Mammary epithelial cell (primary cell): ENCODE measurements at places on chromosomes 7 and 10. TPM values are rescaled to one million over a fixed set of nuclear protein-coding genes. Genes with fewer than 3 reads are reported as not detected.

Gene TUBB8
- not detected for total RNA-seq

Gene BAMBI
- total RNA-seq, result 7.0 TPM

GRCh38 chr7:96055717-96056116, 266.2 kb downstream of the SLC25A13 start:
- no peak for DNase-seq

DNA sequence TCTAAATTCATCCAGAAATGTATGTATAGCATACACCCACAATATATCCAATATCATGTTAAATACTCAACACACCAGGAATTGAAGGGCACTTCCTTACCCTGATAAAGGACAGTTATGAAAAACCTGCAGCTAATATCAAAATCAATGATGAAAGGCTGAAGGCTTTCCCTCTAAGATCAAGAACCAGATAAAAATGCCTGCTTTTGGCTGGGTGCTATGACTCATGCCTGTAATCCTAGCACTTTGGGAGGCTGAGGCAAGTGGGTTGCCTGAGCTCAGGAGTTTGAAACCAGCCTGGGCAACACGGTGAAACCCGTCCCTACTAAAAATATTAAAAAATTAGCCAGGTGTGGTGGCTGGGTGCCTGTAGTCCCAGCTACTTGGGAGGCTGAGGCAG, 21.6 kb upstream of the UPP1 start:
- DNase-seq, result peak; percentile 41

Gene LLCFC1
- not detected in 2 replicates for total RNA-seq

DNA sequence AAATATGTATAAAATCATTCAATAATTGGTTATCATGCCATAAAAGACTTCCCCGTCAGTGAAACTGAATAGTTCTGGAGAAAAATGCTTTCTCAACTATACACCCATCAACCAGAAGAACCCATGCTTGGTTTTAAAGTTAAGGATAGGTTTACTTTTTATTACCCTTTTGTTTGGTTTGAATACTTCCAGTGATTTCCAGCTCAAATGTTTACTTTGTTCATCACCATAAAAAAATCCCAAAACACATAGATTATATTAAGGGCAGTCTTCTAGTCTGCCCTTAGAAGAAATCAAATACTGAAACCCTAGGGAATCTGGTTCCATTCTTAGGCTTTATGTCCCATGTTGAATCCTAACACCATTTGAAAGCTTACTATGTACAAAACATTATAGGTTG, 49.2 kb downstream of the PTTG1IP2 start:
- no peak for DNase-seq

DNA sequence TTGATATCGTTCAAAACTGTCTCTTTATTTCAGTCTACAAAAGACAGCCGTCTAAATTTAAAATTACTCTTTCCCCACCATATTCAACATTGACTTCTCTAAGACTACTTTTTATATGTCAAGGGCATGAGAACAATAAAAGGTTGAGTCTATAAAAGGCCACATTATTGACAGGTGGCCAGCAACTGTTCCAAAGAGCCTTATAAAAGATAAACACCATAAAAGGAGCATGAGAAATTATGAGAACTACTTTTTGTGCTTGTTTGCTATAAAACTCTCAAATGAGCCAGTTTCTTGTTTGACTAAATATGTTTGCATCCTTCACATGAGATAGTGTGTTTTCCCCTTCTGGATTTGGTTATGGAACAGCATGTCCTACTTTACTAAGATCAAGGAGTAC, 189.2 kb downstream of the THSD7A start:
- no peak for DNase-seq

Gene WDR86
- total RNA-seq, result not detected in 2 replicates

- no peak for DNase-seq
These were observed 13.0 kb upstream of the SMIM30 start for GRCh38 chr7:113131367-113131766.

DNA sequence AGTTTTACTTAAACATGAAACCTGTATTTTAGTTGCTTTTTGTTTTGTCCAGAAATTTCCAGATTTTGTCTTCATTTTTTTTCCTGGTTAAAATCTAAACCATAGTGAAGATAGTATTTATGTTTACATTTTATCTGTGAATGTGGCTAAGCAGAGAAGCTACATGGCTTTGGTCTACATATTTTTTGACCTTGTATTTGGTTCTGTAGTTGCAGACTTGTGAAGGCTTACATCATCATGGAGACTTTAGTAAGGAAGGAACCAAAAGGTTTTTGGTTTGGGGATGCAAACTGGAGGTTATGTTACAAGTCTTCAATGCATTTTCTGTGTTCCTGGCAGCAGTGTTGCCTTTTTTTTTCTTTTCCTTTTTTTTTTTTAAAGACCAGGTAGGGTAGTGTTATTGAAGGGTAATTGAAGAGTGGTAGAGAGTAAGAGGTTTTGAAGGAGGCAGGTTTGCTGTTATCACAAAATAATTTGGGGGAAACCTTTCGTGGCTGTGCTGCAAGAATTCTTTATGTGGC, 30.9 kb upstream of the VDAC2 start:
- no peak for DNase-seq

DNA sequence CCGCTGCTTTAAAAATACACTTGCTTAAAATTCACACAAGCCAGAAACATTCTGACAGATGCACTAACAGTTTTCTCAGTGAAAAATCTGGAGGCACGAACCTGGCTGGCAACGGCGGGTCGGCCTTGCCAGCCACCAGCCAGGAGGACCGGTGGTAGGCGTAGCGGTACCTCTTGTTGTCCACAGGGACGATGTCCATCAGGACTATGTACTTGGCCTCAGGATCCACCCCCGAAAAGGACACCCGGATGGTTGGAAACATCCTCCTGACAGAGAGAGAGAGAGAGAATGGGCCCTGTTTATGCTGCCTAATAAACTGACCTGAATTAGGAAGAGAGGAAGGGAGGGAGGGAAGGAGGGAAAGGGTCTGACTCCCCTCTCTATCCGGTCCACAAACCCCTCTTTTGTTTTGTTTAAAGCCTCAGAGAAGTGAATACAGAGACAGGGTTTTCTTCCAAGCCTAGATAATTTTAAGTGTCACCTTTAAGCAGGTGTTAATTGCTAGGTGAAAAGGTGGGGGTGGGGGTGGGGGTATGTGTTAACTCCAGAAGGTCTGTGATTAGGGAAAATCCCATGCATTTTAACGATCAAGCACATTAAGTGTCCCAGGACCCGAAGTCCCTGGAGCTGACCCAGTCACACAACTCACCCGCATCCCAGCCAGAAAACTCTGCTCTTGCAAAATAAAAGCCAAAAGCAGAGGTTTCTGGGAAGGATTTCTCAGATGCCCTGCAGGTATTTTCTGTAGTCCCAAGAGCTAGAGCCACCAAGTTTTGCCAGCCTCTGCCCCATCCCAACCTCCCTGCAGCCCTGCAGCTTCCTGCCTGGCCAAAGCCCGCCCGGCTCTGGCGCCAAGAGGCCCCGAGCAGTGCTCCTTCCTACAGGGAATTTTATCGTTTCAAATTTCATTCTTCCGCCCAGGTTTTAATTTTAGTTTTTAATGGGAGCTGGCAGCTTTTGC, 5.0 kb downstream of the TBX20 start:
- DNase-seq, result no peak

GRCh38 chr10:46544989-46545791, 11.3 kb downstream of the GPRIN2 start:
- DNase-seq, result peak; percentile 44

Gene NME8
- not detected for total RNA-seq

GRCh38 chr7:64312826-64313225, 935 bp upstream of the ZNF736 start:
- no peak for DNase-seq

GRCh38 chr10:6406220-6407033, 173.6 kb downstream of the PRKCQ start:
- DNase-seq, result peak; percentile 45

DNA sequence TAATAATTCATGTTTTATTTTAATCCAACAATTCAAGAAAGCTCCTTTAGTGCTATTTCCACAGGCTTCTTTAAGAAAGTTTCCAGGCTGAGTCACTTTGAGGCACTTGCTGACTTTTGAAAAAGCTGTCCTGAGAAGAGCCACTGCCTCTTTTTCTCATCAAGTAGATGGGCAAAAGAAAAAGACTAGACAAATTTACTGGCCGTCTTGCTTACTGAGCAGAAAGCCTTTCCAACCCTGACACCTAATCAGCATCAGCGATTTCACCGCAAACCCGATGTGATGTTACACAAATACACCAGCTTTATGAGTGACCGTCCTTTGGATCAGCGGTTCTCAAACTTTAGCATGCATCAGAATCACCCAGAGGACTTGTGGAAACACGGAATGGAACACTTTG, 24.3 kb downstream of the CTTNBP2 start:
- no peak for DNase-seq

- no peak for DNase-seq
These were observed 42.1 kb upstream of the MKLN1 start for GRCh38 chr7:131285556-131285955.

DNA sequence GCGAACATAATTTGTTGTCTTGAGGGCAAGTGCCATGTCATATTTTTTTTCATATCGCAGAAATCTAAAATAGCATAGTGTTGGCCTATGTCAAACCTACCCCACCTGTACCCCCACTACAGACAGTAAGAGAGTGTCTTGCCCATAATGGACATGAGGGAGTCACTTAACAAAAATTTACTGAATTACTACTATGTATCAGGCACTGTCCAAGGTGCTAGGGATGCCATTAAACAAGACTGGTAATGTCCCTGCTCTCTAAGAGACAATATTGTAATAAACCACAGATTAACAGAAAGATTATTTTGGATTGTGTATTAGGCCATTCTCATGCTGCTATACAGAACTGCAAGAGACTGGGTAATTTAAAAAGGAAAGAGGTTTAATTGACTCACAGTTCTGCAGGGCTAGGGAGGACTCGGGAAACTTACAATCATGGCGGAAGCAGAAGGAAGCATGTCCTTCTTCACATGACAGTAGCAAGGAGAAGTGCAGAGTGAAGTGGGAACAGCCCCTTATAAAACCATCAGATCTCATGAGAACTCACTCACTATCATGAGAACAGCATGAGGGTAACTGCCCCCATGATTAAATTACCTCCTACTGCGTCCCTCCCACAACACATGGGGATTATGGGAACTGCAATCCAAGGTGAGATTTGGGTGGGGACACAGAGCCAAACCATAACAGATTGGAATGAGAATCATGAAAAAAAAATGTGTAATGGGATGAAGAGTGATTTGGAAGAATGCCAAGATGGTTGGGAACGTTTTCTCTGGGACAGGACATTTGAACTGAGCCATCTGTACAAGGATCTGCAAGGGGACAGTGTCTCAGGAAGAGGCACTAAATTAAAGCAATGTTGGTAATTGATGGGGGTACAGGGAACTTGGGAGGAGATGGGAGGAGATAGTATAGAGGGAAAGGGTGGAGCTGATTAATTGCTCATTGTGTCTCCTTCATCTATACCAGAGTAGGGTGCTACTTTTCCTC, 108.5 kb downstream of the FAM107B start:
- DNase-seq, result no peak

DNA sequence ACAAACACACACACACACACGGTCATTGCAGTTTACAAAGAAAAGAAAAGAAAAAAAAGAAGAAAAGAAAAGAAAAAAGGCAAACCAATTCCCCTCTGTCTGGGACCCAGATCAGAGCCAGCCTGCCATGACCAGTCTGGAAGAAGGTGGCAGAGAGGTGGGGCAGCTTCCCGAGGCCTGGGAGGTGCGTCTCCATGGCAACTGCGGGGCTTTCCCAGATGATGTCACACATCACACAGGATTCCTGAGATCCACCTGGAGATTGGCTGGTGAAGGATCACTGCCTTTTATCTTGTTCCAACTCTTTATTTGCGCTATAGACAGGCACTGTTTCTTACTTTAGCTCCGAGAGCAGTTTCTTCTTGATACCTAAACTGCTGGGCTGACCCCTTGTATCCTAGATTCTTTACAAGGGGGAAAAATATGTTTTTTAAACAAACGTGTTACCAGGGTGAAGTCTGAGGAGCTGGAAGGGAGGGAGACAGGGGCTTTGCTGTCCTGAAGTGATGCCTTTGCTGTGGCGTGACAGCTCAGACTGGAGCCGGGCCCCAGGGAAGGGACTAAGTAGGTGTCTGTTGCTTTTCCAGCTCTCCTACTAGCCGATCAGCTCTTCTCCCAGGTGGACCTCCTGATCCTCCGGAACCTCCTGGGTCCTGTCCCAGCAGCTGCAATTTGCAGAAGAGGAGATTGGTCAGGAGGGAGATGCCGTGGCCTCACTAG, 298.5 kb downstream of the KLF6 start:
- peak; percentile 95 for DNase-seq

DNA sequence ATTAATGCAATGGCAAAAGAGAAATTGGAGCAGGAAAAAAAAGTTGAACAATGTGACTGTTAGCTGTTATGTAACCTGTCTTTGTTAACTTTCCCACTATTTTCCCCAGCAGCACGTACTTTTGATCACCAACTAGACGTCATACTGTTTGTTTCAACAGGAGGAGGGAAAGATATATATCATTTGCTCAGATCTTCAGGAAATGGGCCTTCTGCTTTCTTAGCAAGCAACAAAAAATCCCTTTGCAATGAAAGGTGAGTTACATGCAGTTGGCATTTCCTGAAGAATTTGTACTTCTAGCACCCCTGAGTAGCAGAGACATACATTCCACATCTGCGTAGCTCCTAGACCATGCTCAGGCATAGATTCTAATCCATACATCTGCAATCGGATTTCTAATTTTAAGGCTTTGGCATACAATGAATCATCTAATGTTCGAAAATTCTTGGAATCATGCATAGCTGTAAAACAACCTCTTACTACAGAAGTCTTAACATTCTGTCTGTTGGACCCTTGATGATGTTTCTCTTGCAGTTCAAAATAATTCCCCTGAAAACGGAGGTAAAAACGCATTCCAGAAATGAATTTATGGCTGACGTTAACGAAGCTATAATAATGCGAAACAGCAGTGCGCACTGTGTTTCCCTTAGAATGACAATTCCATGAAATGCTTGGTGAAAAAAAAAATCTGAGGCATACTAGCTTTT, 286.9 kb upstream of the MGMT start:
- DNase-seq, result no peak

Gene SRRM3
- 0.83 and 1.3 TPM in 2 replicates for total RNA-seq

Gene POR
- 61.2 TPM for total RNA-seq

Gene SSBP1
- total RNA-seq, result 163 and 214 TPM in 2 replicates

- no peak for DNase-seq
These were observed 16.1 kb upstream of the PLXDC2 start for GRCh38 chr10:19800161-19800560.

DNA sequence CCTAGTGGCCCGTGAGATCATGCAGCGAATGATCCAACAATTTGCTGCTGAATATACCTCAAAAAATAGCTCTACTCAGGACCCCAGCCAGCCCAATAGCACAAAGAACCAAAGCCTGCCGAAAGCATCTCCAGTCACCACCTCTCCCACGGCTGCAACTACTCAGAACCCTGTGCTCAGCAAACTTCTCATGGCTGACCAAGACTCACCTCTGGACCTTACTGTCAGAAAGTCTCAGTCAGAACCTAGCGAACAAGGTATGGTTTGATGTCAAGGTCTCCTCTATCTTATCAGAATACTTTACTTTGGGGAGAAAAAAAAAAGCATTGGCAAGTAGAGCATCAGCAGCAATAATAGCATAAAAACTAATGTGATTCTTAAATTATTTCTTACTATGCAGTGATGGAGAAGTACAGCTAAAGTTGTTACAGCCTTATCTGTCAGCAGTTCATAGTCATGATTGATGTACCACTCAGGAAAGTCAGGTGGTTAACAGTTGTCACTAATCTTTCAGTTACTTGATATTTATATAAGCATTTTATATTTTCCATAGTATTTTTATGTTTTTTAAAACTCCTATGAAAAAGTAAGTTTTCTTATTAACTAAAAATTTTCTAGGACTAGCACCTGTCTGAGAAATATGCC, 117.1 kb downstream of the LCOR start:
- DNase-seq, result no peak

Gene GIMAP4
- not detected in 2 replicates for total RNA-seq

Gene NPSR1
- not detected for total RNA-seq

Gene PVRIG
- not detected in 2 replicates for total RNA-seq

Gene NODAL
- total RNA-seq, result 0.47 and 0.51 TPM in 2 replicates
